ENCODE measurements at places on chromosomes 6 and 20.

DNA sequence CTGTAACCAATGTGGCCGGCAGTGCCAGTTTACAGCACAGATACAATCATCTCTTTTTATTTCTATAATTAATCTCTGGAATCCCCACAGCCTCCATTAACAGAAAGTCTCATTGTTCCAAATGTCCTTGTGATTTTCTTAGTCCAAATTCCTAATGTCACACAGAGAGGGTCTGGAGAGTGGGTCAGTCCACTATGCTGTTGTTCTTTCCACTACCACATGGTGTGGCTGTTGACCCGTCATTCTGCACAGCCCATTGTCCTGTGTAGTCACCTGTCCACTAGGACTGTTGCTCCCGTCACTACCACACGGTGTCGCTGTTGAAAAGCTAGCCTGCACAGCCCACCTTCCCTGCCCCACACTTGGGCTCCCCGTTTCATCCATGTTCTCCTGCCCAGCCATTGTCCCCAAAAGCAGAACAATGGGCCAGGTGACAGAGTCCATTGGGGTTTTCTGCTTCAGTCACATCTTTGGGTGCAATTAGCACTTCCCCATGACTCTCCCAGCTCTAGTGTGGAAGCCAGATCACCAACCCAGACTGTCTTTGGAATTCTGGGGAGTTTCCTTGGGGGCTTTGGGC lies 8.6 kb upstream of the LBP start:
- DNase-seq, result peak; percentile 74

DNA sequence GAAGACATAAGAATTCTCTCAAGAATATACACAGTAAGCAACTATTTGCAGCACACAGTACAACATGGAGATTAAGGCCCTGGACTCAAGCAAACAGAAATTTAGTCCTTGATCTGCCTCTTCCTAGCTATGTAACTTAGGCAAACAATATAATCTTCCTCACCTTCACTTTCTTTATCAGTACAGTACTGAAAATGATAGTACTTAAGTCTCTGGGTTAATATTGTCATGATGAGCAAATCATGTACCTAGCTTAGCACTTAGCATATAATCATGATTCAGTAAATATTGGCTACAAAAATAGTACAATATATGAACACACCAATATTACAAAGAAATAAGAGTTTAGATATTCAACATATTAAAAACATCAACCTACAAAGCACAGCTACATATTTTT lies 320.5 kb downstream of the HACE1 start:
- no peak for DNase-seq

DNA sequence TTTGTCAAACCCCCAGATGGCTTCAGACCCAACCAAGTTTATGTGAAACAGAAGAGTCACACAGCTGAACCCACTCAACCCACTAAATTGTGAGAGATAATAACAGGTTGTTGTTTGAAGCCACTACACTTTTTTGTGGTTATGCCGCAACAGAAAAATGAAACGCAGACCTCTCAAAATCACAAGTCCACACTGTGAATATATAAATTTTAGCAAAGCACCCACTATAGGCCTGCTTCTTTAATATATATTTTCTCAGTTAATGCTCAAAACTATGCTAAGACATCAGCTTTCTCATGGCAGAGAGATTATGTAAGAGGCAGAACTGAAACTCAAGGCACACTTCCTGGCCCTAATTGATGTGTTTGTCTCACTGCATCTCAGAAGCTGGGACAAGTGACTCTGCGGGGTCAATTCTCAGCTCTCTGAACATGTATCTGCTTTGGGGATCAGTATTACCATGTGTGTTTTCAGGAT lies 27.7 kb downstream of the MAP3K5 start:
- no peak for DNase-seq

GRCh38 chr6:20707870-20708269 lies 173.6 kb downstream of the CDKAL1 start:
- no peak for DNase-seq

GRCh38 chr20:45090481-45090880 lies 10.4 kb downstream of the KCNS1 start:
- DNase-seq, result no peak

- DNase-seq, result no peak
Observed at GRCh38 chr6:90678049-90678779, 91.3 kb upstream of the MAP3K7 start.

- peak; percentile 95 for DNase-seq
Observed at GRCh38 chr6:155782320-155782731, 326.7 kb upstream of the NOX3 start.

- DNase-seq, result no peak
Observed at GRCh38 chr6:40185486-40185885, 251.2 kb upstream of the MOCS1 start.

- no peak for DNase-seq
Observed at GRCh38 chr6:101080597-101080996, 199.5 kb upstream of the ASCC3 start.

DNA sequence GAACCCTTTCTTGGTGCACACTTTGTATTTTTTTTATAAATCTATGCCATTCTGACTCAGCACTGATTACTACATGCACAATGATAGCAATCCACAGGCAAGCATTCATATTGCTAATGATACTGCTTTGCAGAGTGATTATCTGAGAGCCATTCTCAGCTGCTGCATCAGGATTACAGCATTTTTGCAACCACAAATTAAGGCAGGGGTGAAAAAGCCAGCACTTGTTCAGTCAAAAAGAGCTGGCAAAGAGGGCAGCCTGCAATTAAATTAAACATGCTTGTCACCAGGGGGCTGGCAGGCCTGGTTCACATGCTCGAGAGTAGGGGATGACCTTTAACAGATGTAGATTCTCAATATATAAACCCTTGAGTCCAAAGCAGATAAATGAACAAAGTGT lies 40.7 kb upstream of the SLC17A4 start:
- no peak for DNase-seq

- no peak for DNase-seq
Observed at GRCh38 chr20:46699651-46700359, 9.6 kb upstream of the SLC2A10 start.

DNA sequence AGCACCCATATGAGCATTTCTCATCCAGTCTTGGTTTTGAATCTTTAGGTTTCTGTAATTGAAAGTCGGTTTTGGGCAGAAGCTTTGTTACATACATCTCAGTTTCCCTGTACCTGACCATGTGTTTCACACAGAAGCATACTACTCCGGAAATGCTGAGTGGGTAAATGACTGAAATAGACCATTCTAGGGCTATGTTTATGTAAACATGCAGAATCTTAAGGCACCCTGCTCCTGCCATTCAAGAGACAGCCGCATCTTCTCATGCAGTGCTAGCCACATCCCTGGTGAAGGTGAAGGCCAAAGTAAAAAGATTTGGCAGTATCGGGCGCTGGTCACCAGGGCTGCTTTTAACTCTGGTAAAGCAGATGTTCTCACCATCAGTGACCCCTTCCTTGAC lies 171.3 kb downstream of the ISM1 start:
- no peak for DNase-seq

DNA sequence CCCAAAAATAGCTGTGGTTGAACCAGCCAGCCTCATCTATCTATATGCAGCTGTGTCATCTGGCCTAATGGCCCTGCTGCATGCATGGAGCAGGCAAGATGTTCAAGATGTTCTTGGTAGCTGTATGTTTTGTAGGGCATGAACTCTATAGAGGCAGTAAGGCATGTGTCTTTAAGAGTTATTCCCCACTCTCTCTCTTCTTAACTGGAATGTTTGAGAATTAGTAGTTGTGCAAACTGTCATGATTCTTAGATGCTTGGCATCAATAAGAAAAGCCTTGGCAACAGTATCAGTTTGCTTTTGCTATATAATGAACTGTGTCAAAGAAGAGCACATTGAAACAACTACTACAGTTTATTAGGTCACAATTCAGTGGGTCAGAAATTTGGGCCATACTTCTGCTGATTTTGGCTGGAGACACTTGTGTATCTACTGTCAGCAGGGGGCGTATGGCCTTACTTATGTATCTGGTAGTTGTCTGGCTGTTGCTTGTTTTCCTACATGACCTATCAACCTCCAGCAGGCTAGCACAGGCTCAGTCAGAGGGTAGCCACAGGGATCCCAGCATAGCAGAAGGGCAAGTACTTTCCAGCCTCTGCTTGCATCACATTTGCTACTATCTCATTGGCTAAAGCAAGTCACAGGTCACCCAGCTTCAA lies 56.1 kb upstream of the LAMP5 start:
- DNase-seq, result peak; percentile 10

DNA sequence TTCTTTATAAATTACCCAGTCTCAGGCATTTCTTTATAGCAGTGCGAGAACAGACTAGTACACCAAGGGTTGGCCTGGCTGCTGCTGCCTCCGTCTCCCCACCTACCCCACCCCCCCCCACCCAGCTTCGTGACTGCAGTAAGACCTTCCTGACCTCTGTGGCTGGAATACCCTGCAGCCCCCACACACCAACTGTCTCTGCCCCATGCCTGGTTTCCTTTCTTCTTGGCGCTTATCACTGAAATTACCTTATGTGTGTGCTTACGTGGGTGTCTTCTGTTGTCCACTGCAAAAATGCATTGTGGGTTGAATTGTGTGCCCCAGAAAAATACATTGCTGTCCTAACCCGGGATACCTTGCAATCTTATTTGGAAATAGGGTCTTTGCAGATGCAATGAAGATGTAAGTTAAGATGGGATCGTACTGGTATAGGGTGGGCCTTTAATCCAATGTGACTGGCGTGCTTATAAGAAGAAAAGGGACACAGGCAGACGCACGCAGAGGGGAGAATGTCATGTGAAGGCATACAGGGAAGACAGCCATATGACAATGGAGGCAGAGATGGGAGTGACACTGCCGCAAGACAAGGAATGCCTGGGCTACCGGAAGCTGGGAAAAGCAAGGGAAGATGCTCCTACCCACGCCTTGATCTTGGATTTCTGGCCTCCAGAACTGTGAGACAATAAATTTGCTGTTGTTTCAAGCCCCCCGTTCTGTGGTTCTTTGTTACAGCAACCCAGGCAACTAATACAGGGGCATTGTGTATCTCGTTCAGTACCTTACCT lies 15.4 kb downstream of the SYNJ2 start:
- no peak for DNase-seq

DNA sequence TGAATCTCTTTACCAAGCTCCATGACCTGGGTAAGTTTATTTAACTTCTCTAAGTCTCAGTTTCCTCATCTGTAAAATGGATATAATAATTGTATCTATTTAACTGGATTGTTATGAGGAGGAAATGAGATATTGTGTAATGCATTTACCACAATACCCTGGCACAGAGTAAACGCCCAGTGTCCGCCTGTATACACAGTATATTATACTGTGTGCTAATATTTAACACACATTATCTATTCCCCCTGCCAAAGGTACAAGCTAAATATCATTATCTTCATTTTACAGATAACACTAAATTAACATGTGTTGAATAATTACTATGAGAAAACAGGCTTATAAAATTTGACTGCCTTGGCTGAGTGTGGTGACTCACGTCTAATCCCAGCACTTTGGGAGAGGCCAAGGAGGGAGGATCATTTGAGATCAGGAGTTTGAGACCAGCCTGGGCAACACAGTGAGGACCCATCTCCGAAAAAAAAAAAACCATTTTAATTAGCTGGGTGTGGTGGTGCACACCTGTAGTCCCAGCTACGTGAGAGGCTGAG lies 38.7 kb upstream of the TNFRSF21 start:
- no peak for DNase-seq

DNA sequence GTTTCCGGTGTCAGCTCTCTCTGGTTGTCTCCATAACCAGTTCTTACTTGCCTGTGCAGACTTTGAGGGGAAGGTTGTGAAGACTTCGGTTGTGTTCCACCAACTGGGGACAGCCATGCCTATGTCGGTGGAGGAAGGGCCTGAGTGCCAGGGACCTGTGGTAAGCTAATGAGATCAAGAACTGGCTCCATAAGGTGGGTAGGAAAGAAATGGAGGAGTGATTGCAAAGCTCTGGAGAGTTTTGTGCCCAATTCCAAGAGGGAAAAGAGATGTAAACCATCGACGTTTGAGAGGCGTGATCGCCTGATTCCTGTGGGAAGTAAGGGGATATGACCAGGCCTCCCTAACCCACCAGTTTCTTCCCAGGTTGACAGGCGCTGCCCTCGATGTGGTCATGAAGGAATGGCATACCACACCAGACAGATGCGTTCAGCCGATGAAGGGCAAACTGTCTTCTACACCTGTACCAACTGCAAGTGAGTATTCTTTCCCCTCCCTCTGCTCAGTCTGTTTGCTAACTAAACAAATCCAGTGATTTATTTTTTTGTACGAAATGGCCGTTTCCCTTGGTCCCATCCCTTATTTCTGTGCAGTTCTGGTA lies 893 bp downstream of the POLR1H start:
- DNase-seq, result no peak

GRCh38 chr20:19456595-19457395 lies 244.4 kb downstream of the SLC24A3 start:
- no peak for DNase-seq

- DNase-seq, result peak; percentile 68
Observed at GRCh38 chr6:161418463-161418945, 144.6 kb upstream of the AGPAT4 start.

- no peak for DNase-seq
Observed at GRCh38 chr6:36364669-36365479, 22.6 kb downstream of the ETV7 start.

DNA sequence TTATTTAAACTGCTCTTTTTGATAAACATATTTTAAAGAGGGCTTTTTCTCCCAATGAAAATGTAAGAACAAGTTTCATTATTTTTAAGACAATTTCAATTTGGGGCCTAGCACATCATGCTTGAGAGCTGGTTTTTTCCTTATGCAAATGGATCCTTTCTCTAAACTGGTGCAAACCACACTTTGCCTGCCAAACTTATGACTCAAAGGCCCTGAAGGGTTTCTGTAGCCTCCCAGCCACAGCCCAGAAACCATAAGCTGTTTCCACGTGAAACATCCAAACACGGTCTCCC lies 451 bp upstream of the HSF2 start:
- DNase-seq, result no peak

- DNase-seq, result no peak
Observed at GRCh38 chr20:55701467-55701866, 303.9 kb downstream of the CBLN4 start.

DNA sequence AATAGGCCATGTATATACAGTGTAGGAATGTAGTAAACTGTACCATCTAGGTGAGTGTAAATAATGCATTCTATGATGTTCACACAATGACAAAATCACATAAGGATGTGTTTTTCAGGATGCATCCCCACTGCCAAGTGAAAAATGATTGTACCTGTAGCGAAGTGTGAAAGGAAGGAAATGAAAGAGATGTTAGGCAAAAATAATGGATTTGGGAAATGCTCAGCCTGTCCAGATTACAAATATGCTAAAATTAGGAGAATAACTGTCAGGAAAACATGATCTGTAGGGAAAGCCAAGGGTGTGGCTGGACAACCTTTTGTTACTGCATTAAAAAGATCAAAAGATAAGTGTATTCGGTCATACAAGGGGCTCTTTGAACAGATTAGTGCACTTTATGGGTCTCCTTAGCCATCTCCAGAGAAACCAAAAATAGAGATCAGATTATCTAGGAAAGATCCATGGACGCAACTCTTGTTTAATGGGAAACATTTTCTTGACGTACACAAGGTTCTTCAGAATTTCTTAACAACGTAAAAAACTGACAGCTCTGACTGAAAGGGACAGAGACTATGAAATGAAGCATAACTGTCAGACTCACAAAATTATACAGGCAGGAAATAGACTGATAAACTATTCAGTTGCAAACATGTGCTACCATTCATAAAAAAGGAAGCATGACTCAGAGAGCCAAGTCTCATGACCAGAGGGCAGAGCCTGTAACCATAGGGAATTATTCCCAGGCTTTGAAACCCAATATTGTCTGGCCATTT lies 253.6 kb upstream of the RAB32 start:
- DNase-seq, result no peak

GRCh38 chr6:81487489-81487888 lies 265.0 kb downstream of the TENT5A start:
- DNase-seq, result no peak

- no peak for DNase-seq
Observed at GRCh38 chr20:63273635-63274380, 1.2 kb downstream of the ARFGAP1 start.

Data from HCT116 (cell line).